Small intestine (tissue), 16 donors: ENCODE measurements at places on chromosomes 2 and 18. TPM values are rescaled to one million over a fixed set of nuclear protein-coding genes. Genes with fewer than 3 reads are reported as not detected.

DNA sequence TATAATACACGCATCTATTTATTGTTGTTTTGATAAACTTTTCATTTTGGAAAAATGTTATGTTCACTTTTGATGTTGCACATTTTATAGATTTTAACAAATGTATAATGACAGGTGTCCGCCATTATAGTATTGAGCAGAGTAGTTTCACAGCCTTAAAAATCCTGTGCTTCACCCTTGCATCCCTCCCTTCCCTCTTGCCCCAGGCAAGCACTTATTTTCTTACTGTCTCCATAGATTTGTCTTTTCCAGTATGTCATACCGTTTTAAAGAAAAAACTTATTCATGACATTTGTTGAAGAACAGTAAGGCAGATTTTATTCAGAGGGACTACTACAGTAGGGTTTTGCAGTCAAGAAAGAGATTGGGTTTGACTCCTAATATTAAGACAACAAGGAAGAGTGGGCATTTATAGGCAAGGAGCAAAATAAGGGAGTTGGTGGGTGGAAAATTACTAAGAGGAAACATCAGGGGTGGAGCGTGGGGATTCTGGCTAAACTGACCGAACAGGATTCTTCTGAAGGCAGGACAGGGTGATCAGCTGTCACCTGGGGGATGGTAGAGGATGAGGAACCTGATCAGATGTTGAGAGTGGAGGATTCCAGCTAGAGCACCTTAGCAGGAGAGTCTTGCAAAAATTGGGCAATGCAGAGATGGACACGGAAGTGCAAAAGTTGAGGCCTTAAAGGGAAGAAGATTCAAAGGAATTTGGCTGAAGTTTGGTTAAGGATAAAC is 108.8 kb downstream of the NCK2 start:
- peaks cover 18% of the 10 kb centered on the region for H3K36me3 ChIP-seq
- H3K27me3 ChIP-seq, result no peaks in the 10 kb centered on the region
- H3K27ac ChIP-seq, result no peak overlapping the region
- no peak overlapping the region for H3K4me3 ChIP-seq
- DNase-seq, result no peak
- peaks cover 2% of the 10 kb centered on the region for H3K4me1 ChIP-seq

DNA sequence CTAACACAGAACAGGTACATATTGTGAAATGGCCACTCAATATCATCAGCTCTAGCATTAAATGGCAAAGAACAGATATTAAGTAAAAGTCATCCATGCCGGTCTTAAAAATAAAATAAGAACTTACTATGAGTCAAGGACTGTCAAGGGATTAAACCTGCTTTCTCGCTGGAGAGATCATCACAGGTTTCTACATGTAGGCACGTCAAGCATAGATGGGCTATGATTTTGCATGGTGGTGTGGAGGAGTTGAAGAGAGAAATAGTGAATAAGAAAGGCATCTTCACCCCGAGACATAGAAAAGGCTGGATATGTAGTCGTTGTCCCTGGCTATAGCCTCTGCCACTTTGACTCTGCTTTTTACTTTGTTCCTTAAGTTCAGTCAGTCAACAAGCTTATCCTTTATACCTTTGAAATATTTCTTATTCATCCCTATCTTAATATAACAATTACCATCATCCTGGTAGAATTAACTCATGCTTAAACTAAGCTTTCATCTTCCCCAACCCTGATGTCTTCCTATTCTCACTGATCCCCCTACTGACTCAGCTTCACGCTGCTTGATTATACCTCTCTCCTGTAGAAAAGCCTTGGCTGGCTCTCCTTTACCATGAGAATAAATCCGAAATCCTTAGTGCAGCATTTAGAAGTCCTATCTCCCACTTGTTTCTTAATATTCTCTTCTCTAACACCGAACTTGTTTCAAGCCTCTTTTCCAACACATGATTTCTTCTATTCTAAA is 42.5 kb downstream of the DSC3 start:
- no peaks in the 10 kb centered on the region for H3K27me3 ChIP-seq
- no peak overlapping the region for H3K27ac ChIP-seq
- no peaks in the 10 kb centered on the region for H3K36me3 ChIP-seq

DNA sequence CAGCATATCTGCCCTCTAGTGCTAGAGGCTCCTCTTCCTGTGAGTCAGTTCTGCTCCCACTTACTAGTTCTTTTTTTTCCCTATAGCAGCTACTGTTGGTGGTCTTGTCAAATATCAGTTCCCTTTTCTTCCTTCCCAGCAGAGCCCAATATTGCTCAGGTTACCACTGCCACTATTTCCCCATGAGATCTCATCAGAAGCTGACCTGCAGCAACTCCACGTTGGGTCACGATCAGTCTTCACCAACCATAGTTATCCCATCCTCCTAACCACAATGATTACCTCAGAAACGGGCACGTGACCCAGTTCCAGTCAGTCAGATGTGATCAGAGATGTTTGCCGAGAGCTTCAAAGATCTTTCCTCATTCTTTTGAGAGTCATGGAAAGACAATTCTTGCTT is 59.7 kb upstream of the CAPN13 start:
- no peak for DNase-seq
- H3K27ac ChIP-seq, result no peak overlapping the region
- H3K36me3 ChIP-seq, result no peaks in the 10 kb centered on the region
- H3K27me3 ChIP-seq, result no peaks in the 10 kb centered on the region
- H3K4me1 ChIP-seq, result no peaks in the 10 kb centered on the region
- no peak overlapping the region for H3K4me3 ChIP-seq

Gene IFT172
- polyA plus RNA-seq, result 81.6 TPM
